ENCODE measurements at places on chromosomes 1 and 21.
A peak's percentile ranks its signal among the peaks of the same experiment; 100 is the strongest.

DNA sequence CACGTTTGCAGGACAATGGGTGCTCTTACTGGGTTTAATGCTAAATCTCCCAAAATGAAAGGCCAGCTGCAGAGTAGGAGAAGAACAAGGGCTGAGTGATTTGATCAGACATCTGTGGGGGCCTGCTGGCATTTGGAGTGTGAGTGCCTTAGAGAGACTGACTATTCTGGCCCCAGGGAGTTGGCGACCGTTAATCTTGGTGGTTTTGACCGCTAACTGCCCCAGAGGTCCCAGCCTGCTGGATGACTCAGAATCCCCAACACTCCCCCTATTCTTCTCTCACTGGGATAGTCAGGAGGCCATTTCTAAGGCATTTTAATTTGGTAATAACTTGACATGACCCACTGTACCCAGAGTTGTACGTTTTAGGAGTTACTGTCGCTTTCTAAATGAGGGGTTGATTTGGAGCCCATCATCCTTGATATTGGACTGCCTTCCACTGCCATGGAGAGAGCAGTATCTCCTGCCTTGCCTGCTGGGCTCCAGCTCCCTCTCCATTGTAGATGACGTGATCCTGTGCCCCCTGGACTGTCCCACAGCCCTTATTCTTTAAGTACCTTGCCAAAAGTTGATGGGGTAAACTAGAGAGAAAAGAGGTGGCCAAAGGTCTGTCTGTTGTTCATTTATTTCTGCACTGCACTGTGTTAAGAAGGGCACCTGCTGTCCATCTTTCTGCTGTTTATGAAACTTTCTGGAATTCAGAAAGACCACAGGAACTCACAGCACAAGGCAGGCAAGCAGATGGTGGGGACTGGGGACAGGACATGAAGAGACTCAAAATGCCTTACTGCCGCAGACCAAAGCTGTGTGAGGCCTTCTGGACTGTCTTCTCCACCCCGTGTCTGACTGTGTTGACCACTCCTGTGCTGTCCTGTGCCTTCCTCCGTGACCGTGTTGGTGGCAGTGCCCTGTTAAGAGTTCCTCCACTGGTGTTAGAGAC lies 98.2 kb upstream of the ARTN start:
- no peak for DNase-seq

- DNase-seq: no peak
These were observed 428.8 kb downstream of the SMYD3 start for GRCh38 chr1:246078126-246078887.

GRCh38 chr1:51708911-51709760 lies 92.2 kb downstream of the OSBPL9 start:
- DNase-seq: no peak

- no peak for DNase-seq
These were observed 152.0 kb downstream of the LMX1A start for GRCh38 chr1:165204548-165204947.

GRCh38 chr1:248831842-248832241 lies 6.1 kb upstream of the SH3BP5L start:
- no peak for DNase-seq

DNA sequence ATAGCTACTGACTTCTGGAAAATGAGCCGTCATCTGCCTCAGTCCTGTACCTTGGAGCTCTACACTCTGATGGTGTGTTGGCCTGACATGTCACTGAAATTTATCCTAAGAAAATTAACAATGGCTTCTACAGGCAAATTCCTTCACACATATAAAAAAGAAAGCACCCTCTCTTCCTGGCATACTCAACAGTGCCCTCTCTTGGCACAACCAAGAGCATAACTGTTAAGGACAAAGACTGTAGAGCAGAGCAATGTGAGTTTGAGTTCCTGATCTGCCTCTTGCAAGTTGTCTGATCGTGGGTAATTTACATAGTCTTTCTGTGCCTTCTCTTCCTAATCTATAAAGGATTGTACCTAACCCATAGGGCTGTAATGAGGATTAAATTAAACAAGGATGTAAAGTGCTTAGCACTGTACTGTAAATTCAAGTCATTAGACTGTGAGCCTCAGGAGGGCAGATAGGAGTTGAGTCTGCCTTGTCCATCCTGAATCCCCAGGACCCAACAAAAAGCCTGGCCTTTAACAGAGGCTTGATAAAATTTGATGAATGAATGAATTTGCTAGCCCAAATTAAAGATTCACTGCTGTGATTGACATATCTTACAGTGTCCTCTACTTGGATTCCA lies 83.5 kb downstream of the SYF2 start:
- DNase-seq: no peak

- DNase-seq: no peak
These were observed 42.2 kb upstream of the SELENON start for GRCh38 chr1:25757846-25758185.

DNA sequence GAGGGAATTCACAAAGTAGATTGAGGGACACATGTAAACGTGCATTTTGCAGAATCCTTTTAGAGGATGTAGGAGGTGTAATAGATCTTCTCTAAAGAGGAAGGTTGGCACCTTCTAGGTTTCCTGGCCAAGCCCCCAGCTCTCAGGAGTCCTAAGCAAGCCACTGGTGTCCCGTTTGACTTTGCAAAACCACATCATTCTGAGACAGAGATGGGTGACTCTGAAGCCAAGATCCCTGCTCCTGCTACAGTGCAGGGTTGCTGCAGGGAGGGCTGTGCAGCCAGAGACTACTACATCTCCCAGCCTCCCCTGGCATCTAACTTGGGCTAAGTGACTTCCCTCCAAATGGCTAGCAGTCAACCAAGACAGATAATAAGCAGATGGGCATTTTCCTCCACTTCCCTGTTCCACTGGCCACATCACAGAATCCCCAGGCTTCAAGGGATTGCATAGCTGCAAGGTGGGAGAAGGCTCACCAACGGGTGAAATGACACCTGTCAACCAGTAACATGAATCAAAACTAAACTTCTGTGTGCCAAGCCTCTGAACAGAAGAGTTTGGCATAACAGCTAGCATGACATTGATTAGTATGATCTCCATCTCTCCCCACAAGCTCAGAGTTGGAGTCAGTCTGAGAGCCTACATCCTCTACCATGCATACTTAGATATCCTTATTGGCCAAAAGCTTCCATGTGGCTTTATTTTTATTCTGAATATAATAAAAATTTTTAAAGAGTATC lies 129.6 kb upstream of the COA6 start:
- DNase-seq: no peak

GRCh38 chr1:58942759-58943191 lies 158.9 kb upstream of the JUN start:
- no peak for DNase-seq

DNA sequence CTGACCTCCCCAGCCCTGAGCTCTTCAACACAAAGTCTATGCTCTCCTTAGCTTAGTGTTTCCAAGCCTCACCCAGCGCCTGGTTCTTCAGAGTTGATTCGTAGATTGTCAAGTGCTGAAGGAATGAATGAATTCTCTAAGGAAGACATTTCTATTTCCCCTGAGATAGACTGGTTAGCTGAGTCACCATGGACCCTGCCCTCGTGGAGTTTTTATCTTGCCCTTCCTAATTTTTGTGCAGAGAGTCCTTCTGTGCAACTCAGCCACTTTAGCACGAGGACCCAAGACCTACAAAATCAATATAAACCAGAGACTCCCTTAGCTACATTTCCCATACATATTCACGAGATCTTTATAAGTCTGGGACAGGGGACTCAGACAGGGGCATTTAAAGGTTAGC lies 2.6 kb upstream of the CD244 start:
- no peak for DNase-seq

- no peak for DNase-seq
These were observed 14.4 kb downstream of the PPFIA4 start for GRCh38 chr1:203040513-203041275.

DNA sequence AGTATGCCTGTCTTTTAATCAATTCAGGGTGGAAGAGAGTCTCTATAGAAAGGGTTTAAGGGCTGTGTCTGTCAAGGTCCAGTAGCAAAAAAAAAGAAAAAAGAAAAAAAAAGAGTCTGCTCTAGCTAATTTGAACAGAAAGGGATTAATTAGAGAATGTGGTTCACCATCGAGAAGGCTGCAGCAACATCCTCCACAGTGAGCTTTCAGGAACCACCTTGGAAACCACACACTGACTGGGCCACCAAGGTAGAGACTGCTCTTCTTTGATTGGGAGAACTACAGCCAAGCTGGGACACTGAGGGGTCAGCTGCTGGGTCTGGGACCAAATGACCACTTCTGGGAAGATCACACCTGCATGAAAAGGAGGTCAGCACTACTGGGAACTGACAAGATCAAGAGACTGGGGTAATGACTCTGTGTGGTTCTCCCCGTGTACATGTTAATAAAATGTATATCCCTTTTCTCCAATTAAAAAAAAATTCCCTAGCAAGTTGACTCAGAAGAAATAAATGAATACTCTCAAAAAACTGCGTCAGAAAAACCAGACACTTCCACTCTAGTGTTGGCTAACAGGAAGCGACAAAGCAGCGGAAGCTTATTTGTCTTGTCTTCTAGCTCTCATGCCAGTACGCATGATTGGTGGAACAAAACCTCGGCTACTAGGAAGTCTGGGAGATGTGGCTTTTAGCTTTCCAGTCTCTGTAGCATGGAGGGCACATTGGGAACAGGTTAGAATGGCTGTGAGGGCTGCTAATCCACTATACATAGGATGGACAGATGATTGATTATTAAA lies 60.0 kb upstream of the IVNS1ABP start:
- peak; percentile 31 for DNase-seq

DNA sequence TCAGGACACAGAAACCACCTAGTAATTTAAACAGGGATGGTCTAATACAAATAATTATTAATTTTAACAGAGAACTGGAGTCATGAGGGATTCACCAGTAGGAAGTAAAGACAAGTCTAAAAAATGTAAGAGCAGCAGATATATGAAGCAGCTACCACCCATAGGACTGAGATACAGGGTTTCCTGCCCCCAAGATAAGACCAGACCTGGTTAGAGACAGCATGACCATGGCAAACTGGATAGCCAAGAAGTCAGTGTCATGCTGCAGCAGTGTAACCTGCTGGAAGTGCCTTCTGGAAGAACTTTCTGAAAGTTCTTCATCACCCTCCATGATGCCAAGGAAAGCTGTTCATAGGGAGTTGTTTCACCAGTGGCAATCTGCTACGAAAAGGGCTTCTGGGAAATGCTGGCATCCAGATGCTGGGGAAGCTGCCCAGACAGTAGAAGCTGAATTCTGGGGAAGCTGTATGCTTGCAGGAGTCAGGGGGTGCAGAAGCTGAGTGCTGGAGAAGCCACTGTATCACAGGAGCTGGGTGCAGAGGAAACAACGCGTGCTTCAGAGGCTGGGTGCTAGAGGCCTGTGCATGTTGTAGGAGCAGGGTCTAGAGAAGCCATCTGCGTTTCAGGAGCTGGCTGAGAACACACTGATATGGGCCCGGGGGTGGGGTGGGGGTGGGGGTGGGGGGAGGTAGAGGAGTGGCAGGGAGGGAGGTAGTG lies 356.4 kb downstream of the DISC1 start:
- no peak for DNase-seq

- no peak for DNase-seq
These were observed 43.6 kb downstream of the TNFRSF9 start for GRCh38 chr1:7896994-7897393.

DNA sequence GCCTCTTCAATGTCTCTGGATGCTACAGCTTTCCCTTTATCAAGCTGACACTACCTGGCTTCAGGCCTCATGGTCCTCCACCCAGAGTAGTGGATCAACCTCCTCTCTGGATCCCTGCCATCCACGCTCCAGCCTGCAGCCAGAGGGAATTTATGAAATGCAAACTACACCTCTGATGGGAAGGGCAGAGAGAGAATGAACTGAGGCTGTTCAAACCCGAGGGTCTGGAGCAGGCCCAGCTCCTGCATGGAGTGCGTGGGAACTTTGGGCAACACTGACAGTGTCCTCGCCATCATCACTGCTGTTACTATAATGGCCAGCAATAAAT lies 157.8 kb downstream of the TRABD2B start:
- no peak for DNase-seq

- DNase-seq: no peak
These were observed 25.8 kb upstream of the IFNGR2 start for GRCh38 chr21:33377221-33377920.
